Inflammatory macrophage treated with lipopolysaccharide for 1 hour (primary cell): ENCODE measurements at places on chromosomes 2 and 18.

- DNase-seq = no peak
These were observed 4.8 kb downstream of the OTX1 start for GRCh38 chr2:63055226-63056106.

DNA sequence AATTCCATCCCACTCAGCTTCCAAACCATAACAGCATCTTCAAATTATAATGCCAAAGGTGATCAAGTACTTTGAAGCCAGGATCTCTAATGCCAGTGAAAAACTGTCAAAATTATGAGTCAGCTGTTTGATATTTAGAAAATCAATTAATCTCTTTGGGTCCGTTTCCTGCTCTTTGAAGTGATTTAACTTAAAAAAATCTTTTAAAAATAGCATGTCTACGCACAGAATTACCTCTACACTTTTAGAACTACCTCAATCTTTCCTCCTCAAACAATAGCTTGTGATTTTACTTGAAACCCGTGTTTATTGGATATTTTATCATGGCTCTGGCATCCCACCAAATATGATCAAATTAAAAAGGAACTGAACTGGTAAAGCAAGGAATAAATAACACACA, 31.3 kb upstream of the TANK start:
- no peak for DNase-seq

GRCh38 chr2:22887845-22888244, 497.1 kb upstream of the KLHL29 start:
- no peak for DNase-seq

- DNase-seq = no peak
These were observed 29.8 kb downstream of the LRP1B start for GRCh38 chr2:142100970-142101369.

DNA sequence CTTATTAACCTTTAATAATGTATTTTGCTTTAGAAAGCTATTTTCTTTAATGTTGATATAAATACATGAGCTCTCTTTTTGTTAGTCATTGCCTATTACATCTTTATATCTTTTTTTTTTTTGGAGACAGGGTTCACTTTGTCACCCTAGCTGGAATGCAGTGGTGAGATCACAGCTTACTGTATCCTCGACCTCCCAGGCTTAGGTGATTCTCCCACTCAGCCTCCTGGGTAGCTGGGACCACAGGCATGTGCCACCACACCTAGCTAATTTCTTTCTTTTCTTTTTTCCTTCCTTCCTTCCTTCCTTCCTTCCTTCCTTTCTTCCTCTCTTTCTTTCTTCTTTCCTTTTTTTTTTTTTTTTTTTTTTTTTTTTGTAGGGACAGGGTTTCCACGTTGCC, 15.4 kb downstream of the NAB1 start:
- DNase-seq = no peak

DNA sequence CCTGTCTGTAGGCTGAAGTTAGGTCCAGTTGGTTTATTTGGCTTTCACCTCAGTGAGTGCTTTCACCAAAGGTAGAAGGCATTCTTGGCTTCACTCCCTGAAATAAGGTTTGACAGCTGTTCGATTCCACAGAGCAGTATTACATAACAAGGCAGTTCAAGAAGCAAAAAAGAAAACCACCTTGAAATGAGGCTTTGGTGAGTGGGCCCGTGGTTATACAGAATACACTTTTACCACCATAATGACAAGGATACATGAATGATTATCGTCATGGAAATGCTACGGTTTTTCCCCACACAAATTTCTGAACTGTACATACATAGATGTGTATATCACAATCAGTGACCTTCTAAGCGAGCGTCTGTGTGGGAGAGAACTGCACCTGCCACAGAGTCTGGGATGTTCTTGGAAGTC, 80.0 kb upstream of the CHRNA1 start:
- no peak for DNase-seq

DNA sequence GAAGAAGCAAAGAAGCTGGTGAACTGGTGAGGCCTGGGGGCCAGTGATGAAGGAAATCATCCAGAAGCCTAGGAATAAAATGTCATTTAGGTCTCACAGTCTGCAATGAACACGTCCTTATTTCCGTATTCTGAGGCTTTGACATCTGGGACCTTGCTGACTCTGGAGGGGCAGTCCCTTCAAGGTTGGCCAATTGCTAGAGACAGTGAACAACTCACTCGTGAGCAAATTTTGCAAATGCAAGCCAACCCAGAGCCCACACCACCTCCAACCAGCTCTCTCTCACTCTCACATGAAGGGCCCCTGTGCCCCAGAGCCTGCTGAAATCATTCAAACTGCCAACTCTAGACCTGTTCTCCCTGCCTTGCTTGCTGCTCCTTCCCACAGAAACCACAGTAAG, 279.1 kb upstream of the LYPD1 start:
- no peak for DNase-seq

DNA sequence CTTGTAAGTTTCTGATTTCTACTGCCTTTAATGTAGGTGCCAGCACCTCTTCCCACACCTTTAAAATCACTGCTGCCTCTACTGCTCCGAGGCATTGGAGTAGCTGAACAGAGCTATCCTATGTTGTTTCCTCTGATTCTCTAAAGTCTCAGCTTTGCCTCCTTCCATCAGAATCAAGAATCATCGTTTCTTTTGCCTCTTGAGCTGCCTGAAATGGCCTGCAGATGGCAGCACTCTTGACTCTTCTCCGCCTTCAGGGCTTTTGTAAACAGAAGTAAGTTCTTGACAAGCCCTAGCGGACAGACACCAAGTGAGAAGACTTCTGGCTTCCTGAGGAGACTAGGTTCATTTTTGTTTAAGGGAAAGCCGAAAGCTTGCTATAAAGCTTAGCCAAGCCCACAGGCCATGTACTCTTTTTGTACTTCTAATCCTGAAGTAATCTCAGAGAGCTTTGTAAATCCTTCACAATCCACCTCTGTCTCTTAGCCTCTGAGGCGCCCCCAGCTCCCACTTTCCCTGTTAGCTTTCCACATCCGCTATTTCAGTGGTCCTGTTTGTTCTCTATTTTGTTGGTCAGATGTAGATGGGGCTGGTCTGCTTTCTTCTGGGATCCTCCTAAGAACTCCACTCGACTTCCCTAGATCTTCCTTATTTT, 48.4 kb downstream of the GTF3C3 start:
- peak; percentile 61 for DNase-seq

- DNase-seq = no peak
These were observed 1.5 kb downstream of the HES6 start for GRCh38 chr2:238238311-238238765.

DNA sequence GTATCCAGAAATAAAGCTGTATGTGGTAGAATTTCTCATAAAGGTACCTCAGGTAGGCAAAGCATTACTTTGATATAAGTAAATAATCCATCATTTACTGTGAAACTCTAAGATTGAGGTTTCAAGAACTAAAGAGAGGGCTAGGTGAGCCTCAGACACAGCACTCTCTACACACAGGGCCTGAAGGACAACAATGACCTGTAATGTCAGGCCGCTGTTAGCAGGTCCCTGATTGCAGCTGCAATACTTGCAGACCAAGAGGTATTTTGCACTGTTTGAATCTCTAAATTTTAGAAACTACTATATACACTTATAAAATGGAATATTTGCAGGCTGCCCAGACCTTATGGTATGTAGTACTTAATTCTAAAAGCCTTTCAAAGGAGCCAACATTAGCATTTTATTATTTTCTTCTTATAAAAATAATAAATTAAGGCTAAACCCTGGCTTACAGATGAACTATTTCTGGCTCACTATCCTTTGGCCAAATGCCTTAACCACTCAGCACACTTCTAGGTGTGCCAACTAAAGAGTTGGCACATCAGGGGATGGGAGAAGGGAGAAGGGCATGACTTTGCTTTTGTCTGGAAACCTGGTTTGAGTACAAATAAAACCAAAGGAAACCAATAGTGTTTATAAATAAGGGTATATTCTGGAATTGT, 66.7 kb upstream of the SLC39A10 start:
- DNase-seq = no peak

DNA sequence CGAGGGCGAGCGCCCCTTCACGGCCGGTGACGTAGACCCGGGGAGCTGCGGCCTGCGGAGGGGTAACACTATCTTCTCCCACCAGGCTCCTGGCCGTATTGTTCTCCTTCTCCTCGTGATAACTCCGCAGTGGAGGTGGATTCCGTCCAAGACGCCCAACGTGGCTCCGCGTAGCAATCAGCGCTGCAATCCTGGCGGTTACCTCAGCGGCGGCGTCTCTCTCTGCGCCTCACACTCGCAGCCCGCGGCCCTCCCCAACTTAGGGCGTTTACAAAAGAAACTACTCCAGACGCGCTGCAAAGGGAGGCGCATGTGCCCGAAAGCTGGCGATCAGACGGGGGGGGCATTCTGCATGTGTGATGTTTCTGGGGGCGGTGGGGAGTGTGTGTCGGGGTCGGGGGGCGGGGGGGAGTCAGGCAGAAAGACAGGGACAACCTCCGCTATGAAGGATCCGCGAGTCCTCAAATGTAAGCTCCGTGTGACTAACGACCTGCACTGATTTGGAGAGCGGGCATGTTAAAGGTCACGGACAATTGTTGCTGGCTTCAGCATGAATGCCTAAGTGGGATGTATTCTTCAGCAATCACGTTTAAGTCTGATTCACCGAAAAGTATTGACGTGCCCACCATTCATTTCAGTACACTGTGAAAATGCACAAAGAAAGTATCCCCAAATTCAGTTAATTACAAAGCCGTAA, 1.3 kb upstream of the ZNF516 start:
- peak; percentile 66 for DNase-seq

GRCh38 chr2:72220170-72220569, 72.5 kb upstream of the CYP26B1 start:
- DNase-seq = no peak

DNA sequence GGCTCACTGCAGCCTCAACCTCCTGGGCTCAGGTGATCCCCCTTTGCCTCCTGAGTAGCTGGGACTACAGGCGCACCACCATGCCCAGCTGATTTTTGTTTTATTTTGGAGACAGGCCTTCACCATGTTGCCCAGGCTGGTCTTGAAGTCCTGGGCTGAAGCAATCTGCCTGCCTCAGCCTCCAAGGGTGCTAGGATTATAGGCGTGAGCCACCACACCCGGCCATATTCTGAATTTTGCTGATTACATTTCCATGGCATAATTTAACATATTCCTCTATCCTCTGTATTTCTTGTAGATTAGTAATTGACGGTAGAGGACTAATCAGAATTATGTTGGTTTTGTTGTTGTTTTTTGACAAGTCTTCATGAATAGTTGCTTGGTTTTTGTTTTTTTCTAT, 50.6 kb downstream of the MEX3C start:
- DNase-seq = no peak

GRCh38 chr18:47748093-47748796, 182.2 kb downstream of the SMAD2 start:
- no peak for DNase-seq

GRCh38 chr2:165406173-165406572, 63.3 kb upstream of the CSRNP3 start:
- no peak for DNase-seq

DNA sequence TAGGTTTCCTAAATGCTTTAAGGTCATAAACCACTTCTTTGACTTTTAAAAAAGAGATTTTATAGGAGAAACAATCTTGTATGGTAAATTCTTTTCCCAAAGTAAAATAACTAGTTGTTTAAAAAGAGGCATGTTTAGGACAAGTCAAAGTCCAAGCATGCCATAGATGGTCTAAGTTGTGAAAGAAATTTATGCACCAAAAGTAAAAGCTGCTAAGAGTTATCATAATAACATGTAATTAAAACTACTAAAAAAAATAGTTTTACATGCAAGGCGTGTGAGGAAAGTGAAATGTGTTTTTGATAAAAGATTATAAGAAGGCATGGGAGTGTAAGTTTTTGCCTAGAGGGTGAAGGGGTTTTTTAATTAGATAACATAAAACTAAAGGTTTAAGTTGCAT, 22.5 kb downstream of the FAM210A start:
- no peak for DNase-seq

DNA sequence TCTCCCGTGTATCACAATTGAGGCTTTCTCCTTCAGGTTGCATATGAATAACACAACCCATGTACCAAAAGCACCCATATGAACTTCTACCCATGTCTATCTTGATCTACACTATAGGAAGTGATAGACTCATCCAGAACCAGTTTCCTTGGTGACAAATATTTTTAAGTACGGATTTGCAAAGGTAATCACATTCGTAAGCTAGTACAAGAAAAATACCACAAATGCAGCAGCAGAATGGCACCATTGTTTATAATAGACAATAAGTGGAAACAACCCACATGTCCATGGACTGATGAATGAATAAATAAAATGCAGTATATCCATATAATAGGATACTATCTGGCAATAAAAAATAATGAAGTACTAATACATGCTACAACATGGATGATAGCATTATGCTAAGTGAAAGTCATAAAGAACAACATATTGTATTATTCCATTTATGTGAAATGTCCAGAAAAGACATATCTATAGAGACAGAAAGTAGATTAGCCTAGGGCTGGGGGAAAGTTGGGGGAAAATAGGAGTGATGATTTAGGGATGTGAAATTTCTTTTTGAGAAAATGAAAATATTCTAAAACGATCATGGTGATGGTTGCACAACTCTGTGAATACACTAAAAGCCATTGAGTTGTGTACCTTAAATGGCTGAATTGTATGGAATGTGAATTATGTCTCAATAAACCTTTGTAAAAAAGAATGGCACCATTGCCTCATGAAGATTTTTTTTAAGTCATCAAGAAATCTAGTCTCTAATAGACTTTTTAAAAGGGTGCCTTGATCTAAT, 3.4 kb upstream of the CCDC88A start:
- peak; percentile 30 for DNase-seq

- DNase-seq = peak; percentile 9
These were observed 1.4 kb downstream of the ZBTB14 start for GRCh38 chr18:5294113-5294456.

GRCh38 chr2:72989770-72990556, 72.6 kb downstream of the EMX1 start:
- DNase-seq = no peak

GRCh38 chr2:109519513-109519912, 94.3 kb downstream of the SEPTIN10 start:
- no peak for DNase-seq

GRCh38 chr18:25278394-25278793, 73.6 kb downstream of the ZNF521 start:
- no peak for DNase-seq

GRCh38 chr18:41858761-41859555, 96.1 kb upstream of the PIK3C3 start:
- no peak for DNase-seq

DNA sequence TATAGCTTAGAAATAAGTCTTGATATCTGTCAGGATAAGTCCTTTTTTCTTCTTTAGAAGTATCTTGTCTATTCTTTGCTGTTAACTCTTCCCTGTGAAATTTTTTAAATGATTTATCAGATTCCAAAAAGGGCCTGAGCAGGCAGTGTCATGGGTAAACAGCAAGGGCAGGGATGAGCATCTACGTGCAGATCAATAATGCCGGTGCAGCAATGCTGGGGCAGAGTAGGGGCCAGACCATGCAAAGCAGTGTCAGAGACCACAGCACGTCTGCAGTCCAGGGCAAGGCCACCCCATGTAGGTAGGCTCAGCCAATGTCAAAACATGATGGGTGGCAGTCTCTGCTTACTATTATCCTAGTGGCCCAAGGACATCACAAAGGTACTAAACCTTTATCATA, 182.2 kb downstream of the TMEM247 start:
- no peak for DNase-seq

DNA sequence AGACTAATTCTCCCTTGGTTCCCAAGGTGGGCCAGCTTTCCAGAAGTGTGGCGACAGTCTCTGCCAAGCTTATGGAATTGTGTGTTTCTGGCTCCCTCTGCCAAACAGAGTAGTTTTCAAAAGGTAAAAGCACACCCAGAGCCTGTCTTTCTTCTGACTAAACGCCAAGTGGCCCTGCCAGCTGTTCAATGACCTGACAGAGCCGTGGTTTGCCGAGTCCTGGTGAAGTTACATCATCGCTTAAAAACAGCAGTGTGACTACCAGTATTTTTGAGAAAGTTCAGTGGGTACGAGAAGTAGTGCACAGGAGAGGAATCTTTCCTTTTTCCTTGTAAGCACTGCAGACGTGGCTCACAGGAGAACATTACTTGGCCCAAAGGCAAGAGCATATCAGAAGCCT, 1.9 kb downstream of the PER2 start:
- peak; percentile 7 for DNase-seq
